ENCODE measurements at places on chromosomes 7 and 10.

- DNase-seq = no peak
Observed at GRCh38 chr7:92644406-92645113, 54.4 kb upstream of the FAM133B start.

DNA sequence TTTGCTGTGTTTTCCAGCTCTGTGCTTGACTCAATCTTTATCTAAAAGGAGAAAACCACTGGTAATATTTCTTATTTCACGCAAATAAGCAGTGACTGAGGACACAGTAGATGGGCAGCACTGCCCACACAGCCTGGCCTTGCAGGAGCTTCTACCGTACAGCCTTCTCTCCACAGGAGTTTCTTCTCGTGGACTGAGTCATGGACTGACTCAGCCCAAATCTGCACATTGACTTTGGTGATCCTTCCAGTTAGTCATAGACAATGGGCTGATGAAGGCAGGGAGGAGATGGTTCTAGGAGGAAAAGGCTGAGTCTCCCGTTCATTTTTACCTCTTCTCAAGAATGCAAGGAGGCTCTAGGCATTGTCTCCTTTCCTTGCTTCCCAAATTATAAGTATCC is 200.7 kb downstream of the RAPGEF5 start:
- DNase-seq = no peak

GRCh38 chr7:7772397-7772821 is 54.0 kb upstream of the RPA3 start:
- no peak for DNase-seq

- no peak for DNase-seq
Observed at GRCh38 chr7:75654855-75655254, 83.9 kb downstream of the HIP1 start.

DNA sequence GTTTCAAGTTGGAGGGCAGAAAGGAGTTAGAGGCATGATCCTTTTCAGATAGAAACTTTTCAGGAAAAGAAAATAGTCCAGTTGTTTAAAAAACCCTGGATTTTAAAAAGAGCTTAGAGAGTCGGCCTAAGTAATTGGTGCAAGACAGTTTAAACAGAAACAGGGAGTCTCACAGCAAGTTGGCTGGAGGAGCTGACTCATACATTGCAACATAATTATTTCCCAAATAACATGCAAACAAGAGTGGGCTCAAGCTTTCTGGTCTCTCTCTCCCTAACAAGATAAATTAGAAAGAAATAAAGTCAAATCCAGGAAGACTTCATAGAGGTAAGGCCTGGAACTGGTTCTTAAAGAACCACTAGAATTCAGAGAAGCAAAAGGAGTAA is 100.3 kb upstream of the AGBL3 start:
- no peak for DNase-seq

DNA sequence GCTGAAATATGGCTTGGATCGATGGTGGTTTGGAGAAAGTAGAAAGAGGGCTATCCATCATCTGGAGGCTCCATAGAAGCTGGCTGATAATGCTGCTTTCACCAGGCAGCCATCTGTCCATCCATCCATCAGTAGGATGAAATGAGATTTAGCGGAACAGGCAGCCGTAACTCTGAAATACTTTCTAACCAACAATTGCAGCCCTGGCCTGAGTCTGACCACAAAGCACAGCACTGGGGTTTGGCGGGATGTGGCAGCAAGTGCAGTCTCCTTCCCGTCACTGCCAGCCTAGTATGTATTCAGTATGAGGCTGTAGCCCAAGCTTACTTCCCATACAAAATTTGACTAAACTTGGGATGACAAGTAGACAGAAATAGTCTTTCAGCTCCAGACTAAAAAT is 38.0 kb downstream of the R3HCC1L start:
- DNase-seq = no peak

GRCh38 chr10:77249901-77250459 is 387.6 kb downstream of the KCNMA1 start:
- no peak for DNase-seq

DNA sequence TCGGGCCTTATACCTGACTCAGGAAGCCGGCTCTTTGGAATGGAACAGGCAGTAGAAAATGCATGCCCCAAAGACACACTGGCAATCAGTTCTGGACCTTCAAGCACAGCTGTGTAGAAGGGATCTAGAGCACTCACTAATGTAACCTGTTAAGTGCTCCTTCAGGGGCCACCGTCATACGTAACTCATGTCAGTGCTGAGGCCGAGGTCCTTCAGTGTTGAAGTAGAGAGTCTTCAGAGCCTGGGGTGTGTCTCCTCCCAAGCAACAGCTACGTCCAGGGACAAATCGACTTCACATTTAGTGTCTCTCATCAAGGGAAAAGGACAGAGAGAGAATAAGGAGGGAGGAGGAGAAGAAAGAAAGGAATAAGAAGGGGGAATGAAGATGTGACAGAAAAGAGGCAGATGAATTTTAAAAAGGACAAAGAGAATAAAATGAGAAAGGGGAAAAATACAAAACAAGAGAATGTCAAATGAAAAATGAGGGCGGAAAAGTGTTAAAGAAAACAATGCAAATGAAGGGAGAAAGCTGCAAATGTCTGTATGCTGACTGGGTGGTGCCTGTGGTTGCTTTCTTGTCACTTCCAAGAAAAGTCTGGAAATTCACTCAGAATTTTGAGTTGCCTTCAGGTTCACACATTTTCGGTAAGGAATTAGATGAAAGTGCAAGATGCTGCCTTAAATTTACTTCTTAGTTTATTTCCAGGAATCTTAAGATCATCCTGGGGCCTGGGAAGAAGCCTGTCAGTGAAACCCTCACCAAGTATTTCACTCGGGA is 989.4 kb downstream of the GRID1 start:
- no peak for DNase-seq

DNA sequence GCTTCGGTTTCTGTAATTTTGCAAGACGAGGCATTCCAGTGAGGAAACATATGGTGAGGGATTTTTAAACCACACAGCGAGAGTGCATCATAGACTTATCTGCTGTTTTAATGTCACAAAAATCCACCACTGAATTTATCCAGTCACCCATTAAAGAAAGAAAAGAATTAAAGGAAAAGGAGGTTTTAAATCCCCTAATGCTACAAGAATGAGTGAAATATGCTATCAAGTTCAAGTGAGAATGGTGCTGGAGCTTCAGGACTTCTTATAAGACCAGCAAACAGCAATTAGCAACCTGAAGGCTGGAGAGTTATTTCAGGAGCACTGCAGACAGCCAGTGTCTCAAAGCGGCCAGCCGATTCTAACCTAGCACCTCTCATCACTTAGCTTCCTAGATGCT is 439.1 kb upstream of the MGMT start:
- DNase-seq = no peak

DNA sequence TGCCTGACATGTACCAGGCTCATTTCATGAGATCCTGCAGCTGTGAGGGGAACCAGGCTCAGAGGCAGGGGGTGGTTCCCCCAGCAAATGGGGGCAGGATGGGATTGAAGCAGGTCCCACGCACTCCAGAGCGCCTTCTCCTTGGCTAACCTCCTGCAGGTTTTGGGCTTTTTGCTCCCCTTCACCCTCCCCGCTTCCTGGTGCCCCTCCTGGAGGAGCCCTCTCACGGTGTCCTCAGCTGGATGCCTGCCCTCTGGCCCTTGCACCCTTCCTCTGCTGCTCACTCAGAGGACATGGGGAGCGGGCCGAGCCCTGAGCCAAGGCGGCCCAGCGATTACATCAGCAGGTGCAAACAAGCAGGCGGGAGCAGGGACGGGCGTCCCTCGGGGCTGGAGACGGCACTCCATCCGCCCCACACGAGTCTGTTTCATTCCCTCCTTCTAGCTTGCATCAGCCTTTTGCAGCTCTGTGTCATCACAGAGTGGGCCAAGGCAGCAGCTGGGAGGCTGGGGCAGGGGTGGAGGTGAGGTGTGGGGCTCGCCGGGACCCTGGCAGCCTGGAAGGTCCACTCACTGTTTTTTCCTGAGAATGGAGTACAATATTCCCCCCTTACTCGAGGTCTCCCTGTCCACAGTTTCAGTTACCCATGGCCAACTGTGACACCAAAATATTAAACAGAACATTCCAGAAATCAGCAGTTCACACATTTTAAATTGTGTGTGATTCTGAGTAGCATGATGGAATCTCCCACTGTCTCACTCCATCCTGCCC is 52.7 kb upstream of the SLC29A3 start:
- DNase-seq = no peak

- DNase-seq = no peak
Observed at GRCh38 chr10:69409176-69409495, 7.6 kb downstream of the TACR2 start.

DNA sequence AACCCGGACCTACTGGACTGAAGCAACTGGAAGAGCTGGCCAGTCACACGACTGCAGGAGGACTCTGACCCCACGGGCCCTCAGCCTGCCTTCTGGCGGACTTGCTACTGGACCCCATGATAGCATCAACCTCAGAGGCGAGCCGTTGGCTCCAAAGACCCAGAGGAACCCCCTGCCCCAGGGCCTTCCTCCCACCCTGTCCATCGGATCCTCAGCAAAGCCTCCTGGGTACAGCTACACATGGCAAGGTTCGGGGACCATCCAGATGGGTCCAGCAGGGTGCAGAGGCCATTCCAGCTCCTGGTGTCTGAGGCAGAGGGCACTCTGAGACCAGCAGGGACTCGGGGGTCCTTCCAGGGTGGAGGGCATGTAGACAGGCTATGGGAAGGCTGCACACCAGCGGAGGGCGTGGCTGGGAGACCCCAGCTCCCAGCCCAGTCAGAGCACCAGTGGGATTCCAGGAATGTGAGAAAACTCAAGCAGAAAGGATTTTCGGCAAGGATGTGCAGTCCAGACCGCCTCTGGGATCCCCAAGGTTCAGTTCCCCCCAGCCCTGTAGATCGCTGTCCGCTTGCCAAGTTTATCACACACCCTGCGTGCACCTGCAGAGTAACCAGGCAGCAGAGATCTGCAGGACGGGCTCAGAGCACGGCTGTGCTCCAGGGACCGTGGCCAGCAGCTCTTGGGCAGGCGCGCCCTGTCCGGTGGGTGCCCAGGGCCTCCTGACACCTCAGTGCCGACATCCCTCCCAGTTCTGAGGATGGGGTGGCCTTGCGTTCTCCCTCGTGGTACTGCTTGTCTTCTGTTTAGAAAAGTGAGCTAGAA is 89.8 kb upstream of the PPP2R2D start:
- no peak for DNase-seq

GRCh38 chr10:72611783-72612182 is 14.1 kb downstream of the MICU1 start:
- no peak for DNase-seq

DNA sequence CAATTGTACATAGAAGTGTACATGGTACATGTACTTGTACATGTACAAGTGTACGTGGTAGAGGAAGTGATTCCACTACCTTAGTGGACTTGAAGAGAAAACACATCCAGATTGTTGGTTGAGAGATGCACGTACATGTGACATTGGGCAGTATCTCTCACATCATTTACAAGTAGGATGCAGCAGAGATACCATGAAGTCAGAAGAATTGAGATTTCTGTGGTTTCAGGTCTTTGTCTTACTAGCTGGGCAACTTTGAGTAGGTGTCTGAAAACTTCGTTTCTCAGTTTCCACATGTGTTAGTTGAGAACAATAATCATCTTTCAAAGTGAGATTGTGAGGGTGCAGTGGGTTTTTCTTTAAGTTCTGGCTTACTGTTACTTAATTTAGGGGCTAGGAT is 21.5 kb downstream of the CLDN12 start:
- DNase-seq = no peak

- no peak for DNase-seq
Observed at GRCh38 chr7:96388620-96389383, 66.9 kb upstream of the SLC25A13 start.

- DNase-seq = no peak
Observed at GRCh38 chr7:22116451-22117030, 170.8 kb upstream of the CDCA7L start.

- DNase-seq = no peak
Observed at GRCh38 chr7:31775556-31775955, 88.5 kb downstream of the PPP1R17 start.

DNA sequence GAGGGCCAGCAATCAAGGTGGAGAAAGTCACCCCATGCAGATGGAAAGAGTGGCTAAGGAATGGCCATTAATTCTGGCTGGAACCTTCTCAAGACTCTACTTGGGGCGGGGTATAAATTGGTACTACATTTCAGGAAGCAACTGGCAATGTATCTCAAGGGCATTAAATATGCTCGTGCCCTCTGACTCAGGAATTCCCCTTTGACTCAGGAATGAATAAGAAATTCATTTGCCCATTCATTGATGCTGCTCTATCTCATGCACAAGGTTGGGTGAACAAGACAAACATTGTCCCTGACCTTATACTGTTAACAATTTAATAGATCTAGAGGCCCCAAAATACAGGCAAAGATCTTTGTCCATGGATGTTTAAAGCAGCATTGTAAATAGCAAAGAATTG is 188.1 kb downstream of the MYOF start:
- no peak for DNase-seq

- no peak for DNase-seq
Observed at GRCh38 chr7:5200561-5201235, 10.7 kb downstream of the WIPI2 start.

DNA sequence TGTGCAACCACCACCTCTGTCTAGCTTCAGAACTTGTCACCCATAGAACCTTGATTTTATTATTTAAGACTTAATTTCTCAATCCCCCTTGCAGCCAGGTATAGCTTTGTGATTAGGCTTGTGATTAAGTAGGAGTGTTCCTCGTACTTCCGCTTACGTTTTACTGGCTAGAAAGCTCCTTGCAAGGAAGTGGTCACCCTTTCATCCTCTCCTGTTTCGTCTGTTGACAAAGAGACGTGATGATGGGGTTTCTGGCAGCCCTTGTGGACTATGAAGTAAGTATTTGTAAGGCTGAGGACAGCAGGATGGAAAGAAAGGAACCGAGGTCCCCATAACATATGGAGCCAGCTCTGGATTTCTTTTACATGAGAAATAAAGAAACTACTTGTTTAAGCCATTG is 86.5 kb upstream of the KDM7A start:
- DNase-seq = no peak

GRCh38 chr7:78510580-78511188 is 712.1 kb downstream of the PHTF2 start:
- DNase-seq = peak; percentile 26

DNA sequence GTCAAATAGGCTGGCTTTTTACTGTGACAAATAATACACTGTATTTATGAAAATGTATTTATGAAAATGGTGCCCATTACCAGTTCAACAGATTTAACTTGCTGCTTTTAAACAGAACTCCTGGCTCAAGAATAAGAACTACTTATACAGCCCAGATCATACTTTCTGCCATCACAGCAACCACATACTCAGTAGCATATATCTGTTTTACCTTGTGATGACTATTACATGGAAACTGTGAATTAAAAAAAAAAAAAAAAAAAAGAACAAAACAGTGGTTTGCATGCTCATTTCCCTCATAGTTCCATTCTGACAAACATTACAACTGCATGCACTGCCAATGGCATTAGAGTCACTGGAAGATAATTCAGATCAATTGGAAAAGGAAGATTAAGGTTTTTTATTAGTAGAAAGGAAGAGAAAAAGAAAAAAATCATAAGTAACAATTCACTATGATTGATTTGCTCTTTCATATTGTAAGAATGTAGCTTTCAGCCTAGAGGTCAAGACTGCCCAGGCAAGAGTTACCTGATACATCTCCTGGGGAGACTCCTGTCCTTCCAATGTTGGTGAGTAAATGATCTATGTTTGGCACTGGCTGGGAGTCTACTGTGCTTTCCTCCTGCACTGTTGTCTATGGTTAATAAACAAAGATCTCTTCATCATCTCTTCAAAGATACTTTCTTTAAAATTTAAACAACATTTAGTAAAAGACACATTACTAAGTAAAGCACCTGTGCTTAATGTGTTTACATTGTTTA is 132.8 kb downstream of the ARHGAP21 start:
- DNase-seq = no peak

GRCh38 chr7:114048386-114049235 is 129.8 kb upstream of the PPP1R3A start:
- no peak for DNase-seq

- no peak for DNase-seq
Observed at GRCh38 chr7:114468844-114469243, 54.2 kb downstream of the FOXP2 start.

Measured in hippocampal formation (tissue), 2 donors.